ENCODE measurements at places on chromosomes 4 and X. TPM values are rescaled to one million over a fixed set of nuclear protein-coding genes. Genes with fewer than 3 reads are reported as not detected.

CLDN22 gene
- total RNA-seq: not detected

- no peaks in the 10 kb centered on the region for H3K36me3 ChIP-seq
- H3K4me1 ChIP-seq: no peaks in the 10 kb centered on the region
- no peak for DNase-seq
- no peak overlapping the region for H3K27ac ChIP-seq
These were observed 210.6 kb downstream of the LDB2 start for GRCh38 chr4:16687845-16688244.

- peaks cover 35% of the 10 kb centered on the region for H3K4me1 ChIP-seq
- no peak overlapping the region for H3K4me3 ChIP-seq
- H3K27me3 ChIP-seq: peaks cover 75% of the 10 kb centered on the region
These were observed 705 bp upstream of the CRMP1 start for GRCh38 chr4:5893591-5893990.

- H3K36me3 ChIP-seq: no peaks in the 10 kb centered on the region
- no peak for DNase-seq
- no peak overlapping the region for H3K4me3 ChIP-seq
- no peak overlapping the region for H3K27ac ChIP-seq
- H3K27me3 ChIP-seq: no peaks in the 10 kb centered on the region
- H3K4me1 ChIP-seq: peaks cover 13% of the 10 kb centered on the region
These were observed 52.6 kb downstream of the SGMS2 start for GRCh38 chr4:107877361-107877760.

DNA sequence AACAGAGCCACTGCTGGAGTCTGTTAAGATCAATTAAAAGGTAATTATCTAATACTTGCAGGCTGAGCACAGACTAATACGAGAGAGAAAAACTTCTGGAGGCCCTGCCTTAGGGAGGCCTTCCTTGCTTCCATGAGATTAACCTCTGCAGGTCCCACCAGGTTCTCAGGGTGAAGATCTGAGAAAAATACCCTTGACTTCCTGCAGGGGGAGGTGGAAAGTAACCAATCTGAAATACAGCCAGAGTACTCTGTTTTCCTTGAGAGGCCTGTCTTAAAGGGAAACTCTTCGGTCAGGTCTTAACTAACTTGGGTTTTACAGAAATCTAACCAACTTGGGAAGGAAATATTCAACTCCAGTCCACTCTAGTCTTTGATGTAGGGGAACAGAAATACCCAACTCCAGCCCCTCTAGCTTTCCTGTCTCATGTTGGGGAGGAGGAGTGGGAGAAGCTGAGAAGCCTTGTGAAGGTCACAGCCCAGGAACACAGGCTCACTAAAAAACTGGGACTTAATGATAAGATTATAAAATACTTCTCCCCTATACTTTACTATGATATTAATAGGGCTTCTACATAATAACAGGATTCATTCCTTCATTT, 77.1 kb downstream of the TBCK start:
- no peak overlapping the region for H3K4me3 ChIP-seq
- H3K4me1 ChIP-seq: no peaks in the 10 kb centered on the region
- no peaks in the 10 kb centered on the region for H3K27me3 ChIP-seq

Data from tibial nerve (tissue), 4 donors.